CD4-positive, alpha-beta T cell treated with Interleukin-4 for 1 hour (primary cell): ENCODE measurements at places on chromosomes 1 and 21.

DNA sequence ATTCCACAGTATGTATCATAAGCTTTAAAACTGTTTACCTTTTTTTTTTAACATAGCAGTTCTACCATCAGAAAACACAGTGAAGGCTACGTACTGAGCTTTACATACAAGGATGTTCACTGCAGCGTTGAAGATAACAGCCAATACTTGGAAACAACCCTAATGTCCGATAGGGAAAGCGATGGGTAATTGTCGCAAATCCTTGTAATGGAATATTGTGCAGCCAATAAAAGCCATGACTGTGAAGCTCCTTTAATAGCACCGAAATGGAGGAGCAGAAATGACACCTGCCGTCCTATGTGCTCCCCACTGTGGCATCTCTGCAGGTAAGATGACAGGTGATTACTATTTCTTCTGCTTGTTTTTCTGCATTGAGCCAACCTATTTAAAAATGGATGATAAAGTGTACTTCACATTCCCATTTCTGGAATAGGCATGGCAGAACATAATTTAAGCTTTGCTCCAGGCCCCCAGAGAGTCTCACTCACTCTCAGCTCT is 523.8 kb downstream of the PTPRU start:
- DNase-seq = no peak

- no peak for DNase-seq
Measured at GRCh38 chr21:16193496-16194094, 463.8 kb downstream of the USP25 start.

GRCh38 chr1:68959461-68960030 is 462.7 kb upstream of the DEPDC1 start:
- DNase-seq = no peak

DNA sequence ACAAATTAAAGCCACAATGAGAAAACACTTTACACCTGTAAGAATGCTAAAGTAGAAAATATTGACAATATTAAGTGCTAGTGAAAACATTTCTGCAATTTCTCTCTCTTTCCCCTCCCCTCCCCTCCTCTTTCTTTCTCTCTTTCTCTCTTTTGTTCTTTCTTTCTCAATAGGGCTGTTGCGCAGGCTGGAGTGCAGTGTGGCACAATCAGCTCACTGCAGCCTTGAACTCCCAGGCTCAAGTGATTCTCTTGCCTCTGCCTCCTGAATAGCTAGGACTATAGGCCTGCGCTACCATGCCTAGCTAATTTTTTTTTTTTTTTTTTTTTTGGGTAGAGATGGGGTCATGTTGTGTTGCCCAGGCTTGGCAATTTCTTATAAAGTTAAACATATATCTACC is 5.9 kb upstream of the SHISAL2A start:
- no peak for DNase-seq

GRCh38 chr1:78664763-78665162 is 15.1 kb downstream of the IFI44 start:
- DNase-seq = no peak

DNA sequence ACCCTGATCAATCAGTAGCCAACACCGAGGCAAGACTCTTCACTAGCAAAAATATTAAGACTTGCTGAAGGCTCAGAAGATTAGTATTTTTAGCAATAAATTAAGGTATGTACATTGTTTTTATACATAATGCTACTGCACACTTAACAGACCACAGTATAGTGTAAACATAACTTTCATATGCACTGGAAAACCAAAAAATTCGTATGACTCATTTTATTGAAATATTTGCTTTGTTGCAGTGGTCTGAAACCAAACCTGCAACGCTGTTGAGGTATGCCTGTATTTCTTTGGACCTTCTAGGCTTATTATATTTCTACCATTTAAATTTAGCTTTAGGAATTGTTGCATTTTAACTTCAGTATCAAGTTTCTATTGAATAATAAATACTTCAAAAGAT is 65.8 kb upstream of the BCL9 start:
- no peak for DNase-seq

GRCh38 chr1:98733782-98734112 is 72.2 kb downstream of the SNX7 start:
- no peak for DNase-seq

DNA sequence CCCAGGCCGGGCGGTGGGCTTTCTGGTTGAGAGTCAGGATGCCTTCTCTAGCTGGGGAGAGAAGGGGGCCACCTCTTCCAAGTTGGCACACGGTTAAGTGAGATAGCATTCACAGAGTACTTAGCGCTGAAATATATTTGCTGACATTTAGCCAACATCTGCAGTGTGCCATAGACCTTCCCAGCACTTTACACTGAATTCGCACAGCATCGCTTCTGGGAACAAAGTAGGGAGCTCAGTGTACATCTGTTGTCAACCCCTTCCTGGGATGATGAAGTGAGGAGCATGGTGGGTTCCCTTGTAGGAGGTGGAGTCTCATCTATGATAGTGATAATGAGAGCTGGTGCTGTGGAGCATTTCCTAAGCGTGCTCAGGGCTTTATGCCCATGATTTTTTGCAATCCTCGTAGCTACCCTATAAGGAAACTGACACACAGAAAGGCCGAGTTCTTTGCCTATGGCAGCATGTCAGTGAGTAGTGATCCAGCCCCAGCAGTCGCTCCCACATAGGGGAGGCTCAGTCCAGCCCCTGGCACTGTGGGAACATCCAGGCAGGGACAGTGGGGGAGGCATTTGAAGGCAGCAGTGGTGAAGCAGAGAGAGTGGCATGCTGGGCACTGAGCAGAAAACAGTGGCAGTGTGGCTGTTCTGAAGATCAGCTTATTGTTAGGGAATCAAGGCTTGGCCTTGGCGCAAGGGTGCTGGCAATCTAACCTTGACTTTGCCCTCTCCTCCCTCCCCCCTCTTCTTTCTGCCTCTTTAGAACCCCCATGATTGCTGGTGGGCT is 176.2 kb downstream of the PGBD5 start:
- no peak for DNase-seq

- no peak for DNase-seq
Measured at GRCh38 chr1:52264530-52265115, 101.4 kb downstream of the CC2D1B start.

DNA sequence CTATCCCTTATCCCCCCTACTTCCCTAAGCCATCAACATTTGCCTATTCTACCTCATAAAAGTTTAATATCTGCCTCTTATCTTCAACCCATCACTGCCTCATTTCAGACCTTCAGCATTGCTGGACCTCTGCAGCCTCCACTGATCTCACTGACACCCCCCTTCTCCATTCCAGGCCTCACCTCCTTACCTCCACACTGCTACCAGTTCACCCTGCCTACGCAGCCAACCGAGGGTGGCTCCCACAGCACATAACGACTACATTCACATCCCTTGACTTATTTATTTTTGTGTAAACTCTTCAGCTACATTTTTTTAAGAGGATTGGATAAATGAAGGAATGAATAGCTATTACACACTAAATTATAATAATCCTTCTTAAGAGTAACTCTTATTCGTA is 14.2 kb downstream of the CLCC1 start:
- no peak for DNase-seq

DNA sequence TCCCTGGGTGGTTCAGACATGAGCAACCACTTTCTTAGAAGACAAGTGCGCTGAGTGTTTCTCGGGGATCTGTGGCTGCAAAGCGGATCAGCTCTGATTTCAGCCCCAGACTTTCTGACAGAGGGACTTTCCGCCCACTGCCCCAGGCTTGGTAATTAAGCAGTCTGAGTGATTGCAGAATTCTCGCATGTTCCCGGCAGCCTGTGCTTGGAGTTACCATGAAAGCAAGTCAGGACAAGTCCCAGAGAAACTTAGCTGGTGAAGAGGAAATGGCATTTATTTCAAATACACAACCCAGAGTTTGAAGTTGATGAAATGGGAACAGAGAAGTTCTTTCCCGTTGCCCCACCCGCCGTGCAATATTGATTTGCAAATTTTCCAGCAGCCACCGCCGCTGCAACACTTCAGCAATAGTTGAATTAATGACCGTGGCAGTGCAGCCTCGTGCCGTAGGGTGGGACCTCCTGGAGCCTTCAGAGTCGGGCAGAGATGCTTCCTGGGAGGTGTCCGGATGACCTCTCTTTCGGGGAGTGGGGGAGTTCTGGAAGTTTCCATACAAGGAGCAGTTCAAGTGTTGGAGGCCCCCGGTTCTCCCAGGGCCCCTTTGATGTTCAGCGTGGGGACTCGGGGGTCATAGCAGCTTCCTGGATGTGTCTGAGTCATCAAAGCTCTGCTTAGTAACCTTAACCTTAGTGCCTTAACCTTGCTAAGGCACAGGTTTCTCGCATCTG is 134.7 kb downstream of the KAZN start:
- no peak for DNase-seq

DNA sequence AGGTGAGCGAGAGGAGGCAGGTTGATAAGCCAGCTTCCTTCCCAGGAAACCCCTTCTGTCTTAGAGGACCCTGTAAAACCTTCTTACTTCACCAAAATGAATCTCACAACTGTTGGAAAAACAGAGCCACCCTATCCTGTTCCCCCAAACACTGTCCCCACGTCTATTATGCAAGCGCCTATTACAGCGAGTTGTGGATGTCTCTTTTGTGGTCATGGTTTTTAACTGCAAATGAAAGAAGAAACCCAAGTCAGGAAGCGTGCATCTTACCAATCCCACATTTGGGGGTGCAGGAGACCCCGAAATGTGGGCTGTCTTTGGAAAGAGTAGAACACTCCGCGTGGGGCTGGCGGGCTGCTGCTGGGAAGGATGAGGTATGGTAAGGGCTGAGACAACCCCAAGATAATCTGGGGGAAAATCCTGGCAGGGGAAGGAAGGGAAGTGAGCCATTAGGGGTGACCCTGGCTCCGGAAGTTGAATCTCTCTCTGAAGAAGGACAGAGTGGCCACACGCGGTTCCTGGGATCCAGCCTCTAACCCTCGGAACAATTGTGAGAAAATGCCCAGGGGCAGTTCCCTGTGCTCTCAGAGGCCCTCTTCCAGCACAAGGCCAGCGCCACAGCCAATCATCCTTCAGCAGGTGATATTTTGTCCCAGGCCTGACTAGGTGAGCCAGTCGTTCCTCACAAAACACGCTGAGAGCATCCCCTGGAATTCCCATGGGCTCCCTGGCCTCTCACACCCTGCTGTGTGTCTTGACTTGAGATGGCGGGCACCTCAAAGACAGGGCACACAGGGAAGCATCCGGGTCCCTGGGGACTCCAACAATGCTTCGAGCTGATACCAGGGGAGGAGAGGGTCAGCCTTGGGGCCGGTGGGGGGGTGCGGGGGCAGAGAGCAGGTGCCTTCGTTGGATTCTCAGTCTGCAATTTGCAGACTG is 168.5 kb upstream of the IRF2BP2 start:
- DNase-seq = no peak

DNA sequence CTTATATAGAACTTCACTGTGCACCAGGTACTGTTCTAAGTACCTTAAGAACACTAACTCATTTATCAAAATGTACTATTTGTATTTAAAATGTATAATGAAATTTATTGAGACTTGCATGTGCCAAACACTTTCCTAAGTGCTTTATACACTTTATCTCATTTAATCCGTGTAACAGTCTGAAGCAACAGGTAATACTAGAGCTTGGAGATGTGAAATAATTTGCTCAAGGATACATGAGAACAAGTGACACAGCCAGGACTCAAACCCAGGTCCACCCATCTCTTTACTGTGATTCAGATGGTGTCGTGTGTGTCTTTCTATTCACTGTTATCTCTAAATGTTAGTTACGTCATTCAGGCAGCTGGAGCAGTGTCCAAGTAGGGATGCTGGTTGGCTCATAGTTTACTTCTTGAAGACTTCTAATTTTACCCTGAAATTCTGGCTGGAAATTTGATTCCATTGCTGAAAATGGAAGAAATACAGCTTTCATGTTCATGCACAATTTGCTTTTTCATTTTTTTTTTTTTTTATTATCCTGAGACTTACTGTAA is 169.7 kb upstream of the UBE2U start:
- no peak for DNase-seq

- no peak for DNase-seq
Measured at GRCh38 chr1:56908619-56909221, 54.1 kb downstream of the C8A start.

- no peak for DNase-seq
Measured at GRCh38 chr21:16777041-16777720, 735.7 kb upstream of the CXADR start.

GRCh38 chr1:81463936-81464837 is 336.5 kb upstream of the ADGRL2 start:
- DNase-seq = no peak

DNA sequence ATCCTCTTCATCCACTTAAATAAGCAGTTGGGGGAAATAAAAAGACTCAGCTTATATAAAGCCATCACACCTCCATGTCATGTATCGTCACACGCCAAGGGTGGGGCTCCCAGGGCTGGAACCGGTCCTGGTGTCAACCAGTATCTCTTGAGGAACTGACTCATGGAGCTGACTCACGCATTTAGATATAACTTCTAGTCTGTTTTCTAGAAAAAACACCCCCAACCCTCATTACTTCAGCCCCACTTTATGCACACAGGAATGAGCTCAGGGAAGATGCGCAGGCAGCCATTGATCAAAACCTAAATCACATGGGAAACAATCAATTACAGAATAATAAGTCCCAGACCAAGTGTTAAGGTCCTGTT is 6.9 kb upstream of the IL22RA1 start:
- peak; percentile 55 for DNase-seq

- no peak for DNase-seq
Measured at GRCh38 chr1:55503663-55504305, 288.6 kb upstream of the USP24 start.

- no peak for DNase-seq
Measured at GRCh38 chr1:164926107-164926506, 367.1 kb downstream of the PBX1 start.

DNA sequence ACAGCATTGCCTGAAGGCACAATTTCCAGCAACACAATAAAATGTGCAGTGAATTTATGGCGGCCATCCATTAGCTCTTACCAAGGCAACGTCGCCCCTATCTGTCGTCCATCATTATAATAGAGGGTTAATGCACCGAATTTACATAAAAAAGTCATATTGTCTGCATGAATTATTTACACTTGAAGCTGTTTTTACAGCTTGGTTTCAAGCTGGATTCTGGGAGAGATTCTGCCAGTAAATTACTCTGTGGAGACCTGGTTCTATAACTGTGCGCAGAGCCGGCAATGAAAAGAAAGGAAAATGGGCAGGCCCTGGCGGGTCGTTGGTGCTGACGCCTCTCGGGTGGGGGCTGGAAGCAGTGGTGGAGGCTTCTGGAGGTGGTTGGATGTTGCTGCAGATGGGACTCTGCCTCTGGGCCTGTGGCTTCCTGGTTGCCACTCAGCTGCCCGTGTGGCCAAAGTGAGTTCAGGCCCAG is 48.9 kb upstream of the POU3F1 start:
- no peak for DNase-seq

GRCh38 chr21:28938726-28939125 is 54.0 kb downstream of the LTN1 start:
- DNase-seq = no peak

DNA sequence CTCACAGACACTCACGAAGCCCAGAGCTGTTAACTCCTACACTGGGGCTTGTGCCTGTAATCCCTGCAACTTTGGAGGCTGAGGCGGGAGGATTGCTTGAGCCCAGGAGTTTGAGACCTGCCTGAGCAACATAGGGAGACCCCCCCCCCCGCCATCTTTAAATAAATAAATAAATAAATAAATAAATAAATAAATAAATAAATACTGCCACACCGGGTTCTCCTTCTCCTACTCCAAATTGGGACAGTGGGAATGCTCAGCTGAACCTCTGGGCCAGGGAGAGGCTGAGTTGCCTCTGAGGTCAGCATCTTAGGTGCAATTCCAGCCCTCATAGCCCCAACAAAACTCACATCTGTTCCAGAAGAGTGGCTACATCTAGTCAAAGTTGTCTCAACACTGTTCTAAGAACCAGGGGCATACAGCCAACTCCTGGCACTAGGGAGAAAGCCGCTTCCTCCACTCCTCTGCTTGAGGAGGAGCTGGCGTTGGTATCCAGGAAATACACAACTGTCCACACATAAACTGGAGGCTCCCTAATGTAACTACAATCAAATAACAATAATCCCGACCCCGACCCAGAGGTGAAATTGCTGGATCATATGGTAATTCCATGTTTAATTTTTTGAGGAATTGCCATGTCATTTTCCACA is 27.0 kb downstream of the C1orf216 start:
- DNase-seq = no peak
